ENCODE measurements at places on chromosomes 3 and 15.

DNA sequence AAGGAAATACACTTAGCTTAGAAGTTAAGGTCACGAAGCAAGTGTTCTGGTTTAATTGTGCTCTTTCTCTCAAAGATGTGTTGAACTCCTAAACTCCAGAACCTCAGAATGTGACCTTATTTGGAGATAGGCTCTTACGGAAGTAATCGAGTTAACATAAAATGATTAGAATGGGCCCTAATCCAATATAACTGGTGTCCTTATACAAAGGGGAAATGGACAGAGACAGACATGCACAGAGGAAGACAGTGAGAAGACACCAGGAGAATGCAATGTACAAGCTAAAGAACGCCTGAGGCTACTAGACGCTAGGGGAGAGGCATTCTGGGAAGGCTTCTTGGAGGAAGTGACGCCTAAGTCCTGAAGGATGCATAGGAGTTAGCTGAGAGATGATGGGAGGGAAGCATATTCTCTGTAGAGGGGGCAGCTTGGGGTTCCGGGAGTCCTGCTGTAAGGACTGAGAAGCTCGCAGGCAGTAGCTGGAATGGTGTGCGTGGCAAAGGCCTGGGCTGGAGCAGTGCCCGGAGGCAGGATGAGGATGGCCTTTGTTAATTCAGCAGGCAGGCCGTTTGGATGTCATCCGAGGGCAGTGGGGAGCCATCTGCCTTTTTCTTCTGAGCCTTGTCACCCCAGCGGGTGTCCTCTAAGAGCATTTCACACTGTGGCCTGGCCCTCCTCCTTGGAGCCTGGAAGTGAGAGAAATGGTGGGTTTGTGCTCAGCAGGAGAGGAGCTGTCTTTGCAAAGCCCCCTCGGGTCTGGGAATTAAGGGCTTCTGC is 513.4 kb downstream of the SHQ1 start:
- DNase-seq = no peak

DNA sequence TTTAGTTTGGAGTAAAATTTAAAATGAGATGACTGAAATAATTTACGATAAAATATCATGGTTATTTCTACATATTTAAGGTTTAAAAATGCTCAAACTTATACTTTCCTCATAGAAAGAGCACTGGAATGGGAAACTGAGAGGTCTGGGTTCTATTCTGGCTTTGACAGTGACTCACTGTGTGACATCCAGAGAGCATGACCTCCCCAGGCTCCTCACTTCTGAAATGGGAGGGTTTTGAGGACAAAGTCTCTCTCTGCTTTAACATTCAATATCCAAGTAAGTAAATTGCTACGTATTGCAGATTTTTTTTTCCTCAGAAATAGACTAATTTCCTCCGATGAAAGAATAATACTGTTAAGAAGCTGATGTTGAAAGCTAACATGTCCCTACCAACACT is 234.7 kb downstream of the TIGIT start:
- no peak for DNase-seq

GRCh38 chr3:130941793-130942192 is 47.9 kb downstream of the ATP2C1 start:
- DNase-seq = no peak

DNA sequence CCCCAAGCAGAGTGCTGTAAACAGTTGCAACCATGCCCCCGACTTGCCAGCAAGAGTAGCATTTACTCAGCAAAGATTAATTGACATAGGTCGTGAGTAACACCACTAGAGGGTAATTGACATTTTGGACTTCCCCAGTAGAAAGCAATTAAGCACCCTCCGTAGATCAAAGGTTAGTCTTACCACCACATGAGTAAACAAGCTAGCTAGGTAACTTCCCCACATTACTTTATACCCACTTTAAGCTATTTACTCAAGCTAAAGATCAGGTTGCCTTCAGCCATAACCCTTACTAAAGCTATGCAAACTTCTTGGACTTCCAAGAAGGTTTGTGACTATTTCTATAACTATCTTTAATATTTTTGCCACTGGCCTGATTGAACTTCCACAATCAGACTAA is 1072.7 kb downstream of the OTOL1 start:
- no peak for DNase-seq

DNA sequence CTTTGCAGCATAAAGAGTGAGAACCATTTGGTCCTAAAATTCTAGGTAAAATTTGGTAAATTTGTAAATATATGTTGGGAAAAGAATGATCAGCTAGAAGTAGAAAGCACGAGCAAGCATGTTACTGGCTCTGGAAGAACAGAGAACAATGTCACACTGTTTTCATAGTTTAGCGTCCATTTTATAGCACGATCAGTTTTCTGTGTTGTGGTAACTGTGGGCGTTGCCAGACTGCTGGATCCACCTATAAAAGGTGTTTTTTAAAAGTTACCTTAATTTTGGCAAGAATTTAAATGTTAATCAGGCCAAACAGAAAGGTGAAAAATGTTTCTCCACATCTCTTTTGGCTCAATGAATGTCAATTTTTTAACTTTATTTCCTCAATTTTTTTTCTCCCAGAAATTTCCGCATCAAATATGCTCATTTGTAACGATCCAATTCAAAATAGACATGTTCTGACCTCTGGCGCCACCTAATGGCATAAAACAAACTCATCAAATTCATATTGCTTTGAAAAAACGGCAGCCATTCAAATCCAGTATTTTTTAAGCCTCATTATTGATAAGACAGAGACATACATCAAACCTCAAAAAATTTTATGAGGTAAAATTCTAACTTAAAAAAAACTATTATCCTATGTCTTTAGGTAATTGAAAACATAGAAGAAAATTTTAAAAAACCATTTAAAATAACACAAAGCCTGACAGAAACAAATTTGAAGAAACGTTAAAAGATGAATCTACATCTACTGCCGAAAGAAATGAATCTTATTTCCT is 5.5 kb upstream of the GP5 start:
- DNase-seq = no peak

Measured in cortex of kidney (tissue), 1 donor.